Activated T-cell treated with anti-CD3 and anti-CD28 coated beads for 48 hours (primary cell): ENCODE measurements at places on chromosomes 1 and 21.

- DNase-seq = no peak
Observed at GRCh38 chr1:12339396-12339795, 109.6 kb downstream of the VPS13D start.

DNA sequence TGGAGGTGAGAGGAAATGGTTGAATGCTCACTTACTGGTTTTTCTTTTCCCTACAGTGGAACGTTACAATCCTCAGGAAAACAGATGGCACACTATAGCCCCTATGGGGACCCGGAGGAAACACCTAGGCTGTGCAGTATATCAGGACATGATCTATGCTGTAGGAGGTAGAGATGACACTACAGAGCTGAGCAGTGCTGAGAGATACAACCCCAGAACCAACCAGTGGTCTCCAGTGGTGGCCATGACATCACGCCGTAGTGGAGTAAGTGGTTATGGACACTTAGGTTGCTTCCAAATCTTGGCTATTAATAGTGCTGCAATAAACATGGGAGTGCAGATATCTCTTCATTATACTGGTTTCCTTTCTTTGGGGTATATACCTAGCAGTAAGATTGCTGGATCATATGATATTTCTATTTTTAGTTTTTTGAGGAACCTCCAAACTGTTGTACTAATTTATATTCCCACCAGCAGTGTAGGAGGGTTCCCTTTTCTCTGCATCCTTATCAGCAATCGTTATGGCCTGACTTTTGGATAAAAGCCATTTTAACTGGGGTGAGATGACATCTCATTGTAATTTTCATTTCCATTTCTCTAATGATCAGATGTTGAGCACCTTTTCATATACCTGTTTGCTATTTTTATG is 48.8 kb upstream of the DARS2 start:
- DNase-seq = no peak

- DNase-seq = no peak
Observed at GRCh38 chr1:210448297-210448892, 119.7 kb downstream of the HHAT start.

DNA sequence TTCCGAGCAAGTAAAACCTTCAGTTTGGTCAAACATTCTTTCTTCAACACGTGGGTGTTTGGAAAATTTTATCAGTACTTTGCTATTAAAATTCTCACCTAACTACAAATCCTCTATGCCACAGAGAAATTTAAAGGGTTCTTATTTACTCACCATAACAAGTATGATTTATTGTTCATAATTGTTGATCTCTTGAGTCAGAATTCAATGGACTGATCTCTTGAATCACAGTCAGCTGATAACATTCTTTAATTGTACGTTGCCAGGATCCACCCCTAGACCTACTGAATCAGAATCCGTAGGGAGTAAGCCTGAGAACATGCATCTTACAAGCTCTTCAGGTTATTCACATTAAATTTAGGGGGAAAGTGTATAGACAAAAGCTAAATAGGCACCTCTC is 51.2 kb downstream of the DIPK1A start:
- no peak for DNase-seq

DNA sequence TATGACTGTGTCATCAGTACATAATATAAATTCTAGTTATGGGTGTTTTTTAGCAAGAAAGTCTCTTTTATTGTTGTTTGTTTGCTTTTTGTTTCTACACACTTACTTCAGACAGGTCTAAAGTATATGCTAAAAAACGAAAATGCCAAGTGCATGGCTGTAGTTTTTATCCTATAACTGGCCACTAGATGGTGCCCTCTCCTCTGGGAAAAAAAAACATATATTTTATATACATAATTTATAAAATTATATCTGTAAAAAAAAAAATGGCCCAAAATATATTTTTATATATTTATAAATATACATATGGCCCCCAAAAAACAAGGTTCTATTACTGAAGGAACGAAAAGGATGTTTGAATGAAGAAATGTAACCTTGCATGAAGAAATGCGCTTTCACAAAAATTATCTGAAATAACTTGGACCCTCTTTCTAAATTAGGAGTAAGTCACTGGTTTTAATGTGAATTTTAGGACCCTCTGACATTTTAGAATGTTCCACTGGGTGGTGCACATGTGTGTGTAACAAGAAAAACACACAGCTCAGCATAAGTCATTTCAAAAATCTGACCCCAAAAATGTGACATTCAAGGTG is 93.5 kb downstream of the TTLL7 start:
- DNase-seq = no peak

GRCh38 chr1:97918961-97919360 is 1.9 kb downstream of the DPYD start:
- no peak for DNase-seq

GRCh38 chr1:159932296-159933285 is 7.3 kb upstream of the TAGLN2 start:
- no peak for DNase-seq

- DNase-seq = no peak
Observed at GRCh38 chr21:23247334-23247733, 2249.1 kb downstream of the NCAM2 start.

- DNase-seq = no peak
Observed at GRCh38 chr1:176448340-176448739, 14.6 kb upstream of the PAPPA2 start.

DNA sequence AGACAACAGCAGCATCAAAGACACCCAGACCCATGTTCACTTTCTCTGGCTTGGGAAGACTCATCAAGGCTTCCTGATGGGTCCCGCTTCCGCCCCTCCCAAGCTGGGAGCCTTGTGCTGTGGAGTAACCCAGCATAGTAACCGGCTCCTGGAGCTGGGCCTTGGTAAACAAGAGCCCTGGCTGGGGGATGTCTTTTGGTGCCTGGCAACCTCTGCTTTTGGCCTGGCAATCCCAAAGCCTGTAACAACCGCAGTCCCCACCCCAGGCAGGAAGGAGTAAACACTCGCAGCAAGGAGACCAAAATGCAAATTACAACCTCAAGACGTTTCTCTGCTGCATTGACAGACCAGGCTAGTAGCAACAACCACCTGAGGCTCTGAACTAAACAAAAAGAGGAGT is 16.9 kb upstream of the THRAP3 start:
- no peak for DNase-seq

DNA sequence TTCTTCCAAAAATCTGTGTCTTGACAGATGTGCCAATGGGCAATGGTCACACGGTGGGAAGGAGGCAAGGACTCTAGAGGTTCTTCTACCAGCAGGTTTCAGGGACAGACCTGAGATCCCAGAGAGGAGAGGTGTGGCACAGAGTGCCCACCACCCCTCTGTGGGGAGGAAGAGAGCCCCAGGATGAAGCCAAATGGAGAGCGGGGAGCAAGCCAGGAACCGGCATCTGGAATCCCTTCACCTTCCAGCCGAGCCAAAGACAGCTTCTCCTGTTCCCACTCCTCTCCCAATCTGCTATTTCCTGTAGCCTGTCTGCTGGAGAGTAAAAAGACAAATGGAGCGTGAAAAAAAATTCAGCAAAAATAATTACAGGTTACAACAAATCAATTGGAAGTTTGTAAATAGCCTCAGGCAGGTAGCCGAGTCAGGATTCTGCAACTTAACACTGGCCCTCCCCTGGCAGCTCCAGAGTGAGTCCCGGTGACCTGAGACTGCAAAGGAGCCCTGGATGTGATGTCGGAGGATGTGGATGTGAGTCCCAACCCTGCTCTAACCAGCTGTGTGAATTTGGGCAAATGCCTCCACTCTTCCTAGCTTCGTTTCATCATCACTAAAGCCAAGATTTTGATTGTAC is 45.4 kb upstream of the LRRN2 start:
- no peak for DNase-seq

GRCh38 chr1:41496080-41497055 is 11.9 kb upstream of the EDN2 start:
- peak; percentile 72 for DNase-seq

DNA sequence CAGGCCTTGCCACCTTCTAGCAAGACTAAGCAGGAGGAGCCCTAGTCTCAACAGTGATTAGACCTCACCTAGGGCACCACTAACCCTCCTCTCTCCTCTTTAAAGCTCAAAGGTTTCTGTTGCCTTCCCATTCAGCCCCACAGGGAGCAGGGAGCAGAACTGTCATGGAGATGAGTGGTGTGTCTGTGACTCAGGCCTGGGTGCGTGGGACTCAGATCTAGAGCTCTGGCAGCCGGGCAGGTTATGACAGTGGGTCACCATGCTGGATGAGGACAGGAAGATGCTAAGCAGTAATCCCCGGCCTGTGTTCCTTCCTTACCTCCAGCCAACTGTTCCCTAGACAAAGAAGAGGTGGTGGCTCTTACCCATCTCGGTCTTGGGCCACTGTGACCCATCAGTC is 60.1 kb upstream of the COA6 start:
- DNase-seq = peak; percentile 13

GRCh38 chr1:76219366-76219818 is 144.8 kb downstream of the ST6GALNAC3 start:
- DNase-seq = peak; percentile 1

DNA sequence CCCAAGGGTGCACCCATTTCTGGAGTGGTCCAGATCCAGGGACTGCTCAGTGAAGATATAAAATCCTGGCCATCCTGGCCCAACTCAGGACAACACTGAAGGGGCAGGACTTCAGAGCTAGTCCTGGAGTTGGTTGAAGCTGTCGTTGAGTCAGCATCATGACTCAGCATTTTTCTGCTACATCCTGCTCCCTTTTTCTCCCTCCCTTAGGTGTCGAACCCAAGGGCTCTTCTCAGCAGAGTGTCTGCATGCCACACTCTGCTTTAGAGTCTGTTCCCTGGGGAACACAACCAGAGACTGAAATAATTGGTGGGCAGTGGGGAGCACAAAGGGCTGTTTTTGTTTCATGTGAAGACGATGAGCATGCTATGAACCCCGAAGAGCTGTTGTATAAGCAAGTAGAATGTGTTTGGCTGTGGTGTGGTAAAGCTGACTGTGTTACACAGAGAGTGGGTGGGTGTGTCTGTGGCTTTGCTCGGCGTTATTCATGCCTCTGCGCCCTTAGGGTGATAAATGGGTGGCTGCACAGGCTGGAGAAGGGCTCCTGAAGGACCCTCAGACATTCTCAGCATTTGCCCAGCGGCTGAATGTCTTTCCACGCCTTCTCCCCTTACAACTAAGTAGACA is 167.2 kb downstream of the CYYR1 start:
- peak; percentile 4 for DNase-seq

DNA sequence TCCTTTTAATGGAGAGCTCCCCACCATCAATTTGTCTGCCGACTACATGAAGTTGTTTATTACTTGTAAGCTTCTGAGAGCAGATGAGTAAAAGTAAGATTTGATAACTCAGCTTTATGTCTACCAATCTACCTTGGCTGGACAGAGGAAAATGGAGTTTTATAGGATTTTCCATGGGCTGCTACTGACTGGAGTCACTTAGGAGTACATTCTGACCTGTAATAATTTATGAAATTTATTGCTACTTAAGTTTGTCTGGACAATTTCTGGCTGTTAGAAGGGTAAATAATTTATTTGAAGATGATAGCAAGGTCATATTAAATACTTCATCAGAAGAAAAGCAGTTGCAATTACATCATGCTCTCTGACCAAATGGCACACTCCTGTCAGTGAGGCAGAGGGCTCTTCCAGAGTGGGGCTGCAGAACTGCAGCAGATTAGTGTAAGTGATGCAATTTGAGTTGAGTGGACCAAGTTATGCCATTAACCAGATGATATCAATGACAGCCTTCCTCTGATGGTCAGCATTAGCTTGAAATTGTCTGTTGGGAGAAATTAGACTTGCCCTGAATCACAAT is 736.7 kb upstream of the PTBP2 start:
- DNase-seq = no peak

DNA sequence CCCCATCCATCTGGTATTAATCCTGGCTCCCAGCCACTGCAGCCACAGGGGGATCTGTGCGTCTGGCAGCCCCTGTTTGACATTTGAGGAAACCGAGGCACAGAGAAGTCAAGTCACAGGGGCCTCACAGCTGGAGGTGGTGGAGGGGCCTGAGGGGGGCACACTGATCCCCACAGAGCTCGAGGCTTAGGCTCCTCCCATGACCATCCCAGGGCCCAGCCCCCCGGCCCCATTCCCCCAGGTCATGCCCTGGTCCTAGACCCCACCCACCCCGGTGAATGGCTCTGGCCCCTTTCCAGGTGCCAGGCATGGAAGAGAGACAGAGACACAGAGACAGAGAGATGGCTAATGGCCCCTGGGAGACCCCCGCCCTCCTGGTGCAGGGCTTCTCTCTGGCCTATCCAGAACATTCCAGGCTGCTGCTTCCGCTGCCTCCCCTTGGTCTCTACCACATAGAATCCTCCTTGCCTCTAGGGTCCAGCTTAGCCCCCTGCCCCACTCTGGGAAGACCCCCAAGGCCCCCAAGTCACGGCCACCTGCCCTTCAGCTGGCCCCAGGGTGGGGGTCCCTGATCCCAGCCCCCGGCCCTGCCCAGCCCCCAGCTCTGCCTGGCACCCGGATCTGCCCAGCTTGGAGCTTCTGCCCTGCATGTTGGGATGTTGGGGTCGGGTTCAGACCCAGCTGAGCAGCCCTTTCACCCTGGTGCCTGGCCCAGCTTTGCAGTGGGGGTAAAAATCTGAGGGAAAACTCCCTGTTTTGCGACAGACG is 29.2 kb upstream of the LRRC3 start:
- DNase-seq = no peak

GRCh38 chr1:27970401-27970800 is 10.6 kb downstream of the XKR8 start:
- no peak for DNase-seq

- no peak for DNase-seq
Observed at GRCh38 chr1:201138311-201138840, 11.4 kb upstream of the ASCL5 start.

DNA sequence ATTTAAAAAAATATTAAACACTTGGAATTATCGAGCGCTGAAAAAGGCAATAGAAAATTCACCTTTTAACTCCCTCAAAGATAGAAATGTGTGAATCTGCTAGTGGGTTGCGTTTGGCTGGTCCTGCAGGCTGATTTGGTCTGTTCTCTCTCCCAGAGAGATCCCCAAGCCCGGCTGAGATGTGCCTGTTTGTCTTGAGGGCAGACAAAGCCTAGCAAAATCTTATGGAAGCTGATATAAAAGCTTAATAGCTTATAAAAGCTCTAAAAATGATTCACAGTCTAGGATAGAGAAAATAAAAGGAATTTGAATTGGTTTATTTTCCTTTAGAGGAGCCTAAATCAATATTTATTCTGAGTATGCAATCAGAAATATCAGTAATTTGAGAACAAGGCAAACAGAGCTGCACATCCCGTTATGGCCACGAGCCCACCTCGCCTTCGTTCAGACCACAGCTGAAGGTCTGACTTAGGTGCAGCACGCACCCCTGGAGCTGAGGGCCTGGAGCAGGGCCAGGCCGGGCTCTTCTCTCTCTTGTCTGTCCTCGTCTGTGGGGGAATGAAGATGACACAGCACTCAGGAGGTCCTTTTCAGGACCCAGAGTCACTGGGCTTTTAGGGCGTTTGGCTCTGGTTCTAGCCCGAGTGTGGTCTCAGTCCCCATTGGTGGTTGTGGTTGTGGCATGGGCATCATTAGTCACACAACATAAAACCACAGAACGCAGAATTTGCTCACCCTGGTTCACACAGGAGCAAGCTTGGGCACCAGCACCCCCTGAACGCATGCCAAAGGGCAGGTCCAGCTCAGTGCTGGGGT is 18.6 kb downstream of the PDE9A start:
- DNase-seq = no peak
